ENCODE measurements at places on chromosomes 6 and 20.

GRCh38 chr6:150299873-150300485, 68.8 kb upstream of the IYD start:
- no peak for DNase-seq

- no peak for DNase-seq
Measured at GRCh38 chr6:42227173-42227850, 9.7 kb upstream of the MRPS10 start.

- no peak for DNase-seq
Measured at GRCh38 chr20:11379257-11380011, 538.3 kb upstream of the BTBD3 start.

DNA sequence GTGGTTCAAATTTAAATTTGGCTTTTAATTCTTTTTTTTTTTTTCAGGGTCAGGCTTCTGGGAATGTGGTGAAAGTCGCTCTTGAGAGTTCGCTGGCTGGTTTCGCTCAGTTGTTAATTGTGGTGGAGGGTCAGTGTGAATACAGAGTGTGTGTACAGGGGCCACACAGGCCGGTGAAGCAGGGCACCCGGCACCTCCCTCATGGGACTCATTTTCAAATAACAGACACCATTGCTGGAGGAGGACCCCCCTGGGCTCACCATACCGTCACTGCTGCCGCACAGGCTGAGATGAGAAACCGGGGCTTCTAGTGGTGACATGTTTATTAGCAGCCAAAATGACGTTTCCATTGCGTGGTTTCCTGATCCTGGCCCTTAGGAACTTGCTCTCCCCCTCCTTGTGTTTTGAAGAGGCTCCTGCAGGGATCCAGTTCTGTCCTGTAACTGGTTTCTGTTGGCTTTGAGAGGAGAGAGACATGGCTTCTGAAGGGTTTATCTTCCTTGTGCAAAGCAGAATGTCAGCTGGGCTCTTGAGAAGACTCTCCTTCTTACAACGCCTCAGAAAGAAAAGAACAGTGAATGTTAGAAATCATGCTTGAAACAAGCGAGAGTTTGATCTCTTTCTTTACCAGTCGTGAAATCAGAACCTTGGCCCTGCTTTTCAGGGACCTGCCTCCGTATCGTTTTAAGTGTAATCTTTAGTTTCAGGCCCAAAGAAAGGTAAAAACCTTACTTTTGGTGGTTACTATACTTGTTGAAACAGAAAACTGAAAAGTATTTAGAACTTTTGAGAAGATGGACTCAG, 37.8 kb downstream of the DUSP22 start:
- DNase-seq = no peak

- DNase-seq = no peak
Measured at GRCh38 chr6:127459231-127459641, at the start of gene KIAA0408. Gene KIAA0408 (minus strand): TSS chr6:127459389. CDS start chr6:127453981, 5,408 bp downstream.

DNA sequence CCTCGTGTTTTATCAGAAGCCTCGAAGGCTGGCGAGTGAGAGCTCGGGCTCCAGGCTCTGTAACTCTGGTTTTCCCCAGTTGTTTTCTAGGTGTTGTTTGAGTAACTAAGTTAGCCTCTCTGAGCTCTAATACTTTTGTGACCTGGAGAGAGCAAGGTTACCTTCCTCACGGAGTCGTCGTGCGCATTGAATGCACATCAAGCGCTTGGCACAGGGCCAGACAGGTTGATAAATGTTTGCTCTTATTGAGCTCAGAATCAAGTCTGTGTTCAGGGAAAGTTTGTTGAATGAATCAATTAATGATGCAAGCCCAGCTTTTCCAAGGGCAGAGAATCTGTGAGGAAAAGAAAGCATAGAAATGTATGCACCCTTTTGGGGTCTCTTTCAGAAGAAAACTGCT, 33.5 kb downstream of the EDN3 start:
- DNase-seq = no peak

DNA sequence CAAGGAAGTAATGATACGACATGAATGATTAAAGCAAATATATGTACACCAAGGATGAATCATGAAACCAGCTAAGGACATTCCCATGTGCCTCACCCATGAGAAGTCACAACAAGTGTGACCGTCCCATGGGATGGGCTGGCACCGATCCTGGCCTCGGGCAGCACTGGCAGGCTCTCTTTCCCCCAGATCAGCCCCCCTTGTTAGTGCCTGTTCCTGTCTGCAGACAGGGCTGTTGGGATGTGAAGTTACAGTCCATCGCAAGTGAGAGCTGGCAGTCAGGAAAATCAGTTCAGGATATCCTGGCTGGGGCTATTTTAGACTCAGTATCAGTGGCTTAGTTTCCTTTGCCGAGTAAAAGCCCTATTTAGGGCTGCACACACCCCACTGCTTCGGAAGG, 129.2 kb upstream of the SNX9 start:
- no peak for DNase-seq

Data from stimulated activated naive CD4-positive, alpha-beta T cell (primary cell).